NCI-H526 (cell line): ENCODE measurements at places on chromosomes 4 and X.

GRCh38 chrX:136767104-136767941 lies 13.4 kb downstream of the ARHGEF6 start:
- DNase-seq: peak; percentile 54

DNA sequence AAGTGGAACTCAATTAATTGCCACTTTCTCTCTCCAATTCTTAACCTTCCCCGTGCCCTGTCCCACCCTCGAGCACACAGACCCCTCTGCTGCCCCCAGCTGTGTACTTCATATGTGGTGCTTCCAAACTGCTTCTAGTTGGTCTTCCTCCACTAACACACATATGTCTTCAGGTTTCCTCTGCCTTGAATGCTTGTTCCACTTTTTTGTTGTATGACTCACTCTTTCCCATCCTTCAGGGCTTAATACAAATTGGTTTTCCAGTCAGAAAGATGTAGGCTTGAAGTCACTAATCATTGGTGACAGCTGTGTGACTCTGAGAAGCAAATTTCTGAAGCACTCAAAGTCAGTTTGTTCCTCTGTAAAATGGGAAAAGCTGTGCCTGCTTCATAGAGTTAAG lies 30.6 kb downstream of the TRIM2 start:
- DNase-seq: no peak

DNA sequence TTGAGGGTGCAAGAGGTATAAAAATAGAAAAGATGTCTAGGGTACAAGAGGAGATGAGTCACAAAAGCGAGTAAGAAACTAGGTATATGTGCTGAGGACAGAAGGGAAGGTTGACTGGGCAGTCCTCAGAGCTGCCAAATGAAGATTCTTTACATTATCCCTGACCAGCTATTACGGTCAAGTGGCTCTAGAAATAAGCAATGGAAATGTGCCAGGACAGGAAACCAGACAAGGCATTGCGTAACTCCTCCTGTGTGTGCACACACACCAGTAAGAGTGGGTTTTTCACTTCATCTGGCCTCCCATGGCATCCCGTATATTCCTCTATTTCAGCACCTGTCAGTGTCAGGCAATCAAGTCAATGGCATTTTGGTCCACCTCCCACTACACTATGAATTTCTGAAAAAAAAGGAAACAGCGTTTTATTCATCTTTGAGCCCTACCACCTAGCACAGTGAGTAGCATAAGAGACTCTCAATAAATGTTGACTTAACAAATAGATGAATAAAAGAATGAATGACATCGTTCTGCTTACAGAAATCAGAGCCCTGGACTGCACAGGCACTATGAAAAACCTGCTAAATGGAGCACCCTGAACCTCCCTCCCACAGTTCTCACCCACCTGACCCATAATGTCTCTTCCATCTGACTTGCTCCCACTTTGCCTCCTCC lies 62.6 kb upstream of the KLF3 start:
- no peak for DNase-seq

GRCh38 chr4:3676907-3677747 lies 89.1 kb upstream of the ADRA2C start:
- no peak for DNase-seq

- DNase-seq: no peak
Observed at GRCh38 chr4:82215039-82215438, 158.8 kb downstream of the HNRNPD start.

- peak; percentile 75 for DNase-seq
Observed at GRCh38 chr4:139666735-139667281, 1.2 kb downstream of the MGST2 start.

DNA sequence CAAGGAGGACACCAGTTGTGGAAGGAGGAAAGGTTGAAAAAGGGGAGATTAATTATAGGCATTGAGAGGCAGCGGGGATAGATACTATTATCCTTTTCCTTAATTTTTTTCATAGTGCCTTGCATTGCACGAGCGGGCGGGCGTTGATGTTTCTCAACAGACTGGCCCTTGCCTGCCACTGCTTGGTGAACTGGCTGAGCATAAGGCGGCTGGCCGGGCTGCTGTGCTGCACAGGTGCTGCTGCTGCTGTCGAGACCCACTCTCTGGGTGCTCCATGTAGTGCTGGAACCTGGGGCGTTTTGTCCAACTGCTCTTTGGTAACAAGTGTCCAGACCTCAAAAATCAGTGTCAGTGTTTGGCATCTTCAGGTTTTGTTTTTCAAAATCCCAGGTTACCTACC lies 83.3 kb upstream of the PAQR3 start:
- no peak for DNase-seq

DNA sequence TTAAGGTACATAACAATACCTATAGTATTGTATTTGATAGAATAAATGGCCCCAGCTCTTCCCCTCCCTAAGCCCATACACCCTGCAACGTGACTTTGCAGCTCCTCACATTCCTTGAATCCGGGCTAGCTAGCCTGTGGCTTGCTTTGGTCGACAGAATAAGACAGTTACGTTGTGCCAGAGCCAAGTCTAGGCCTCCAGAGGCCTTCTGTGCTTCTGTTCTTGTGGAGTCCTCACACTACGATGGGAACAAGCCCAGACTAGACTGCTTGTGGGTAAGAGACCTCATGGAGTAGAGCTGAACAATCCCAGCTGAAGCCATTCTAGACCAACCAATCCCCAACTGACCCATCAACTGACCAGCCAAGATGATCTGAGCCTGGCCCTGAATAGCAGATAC lies 102.4 kb upstream of the PLAC1 start:
- DNase-seq: no peak

- DNase-seq: no peak
Observed at GRCh38 chr4:181424362-181425016, 818.7 kb upstream of the TENM3 start.

DNA sequence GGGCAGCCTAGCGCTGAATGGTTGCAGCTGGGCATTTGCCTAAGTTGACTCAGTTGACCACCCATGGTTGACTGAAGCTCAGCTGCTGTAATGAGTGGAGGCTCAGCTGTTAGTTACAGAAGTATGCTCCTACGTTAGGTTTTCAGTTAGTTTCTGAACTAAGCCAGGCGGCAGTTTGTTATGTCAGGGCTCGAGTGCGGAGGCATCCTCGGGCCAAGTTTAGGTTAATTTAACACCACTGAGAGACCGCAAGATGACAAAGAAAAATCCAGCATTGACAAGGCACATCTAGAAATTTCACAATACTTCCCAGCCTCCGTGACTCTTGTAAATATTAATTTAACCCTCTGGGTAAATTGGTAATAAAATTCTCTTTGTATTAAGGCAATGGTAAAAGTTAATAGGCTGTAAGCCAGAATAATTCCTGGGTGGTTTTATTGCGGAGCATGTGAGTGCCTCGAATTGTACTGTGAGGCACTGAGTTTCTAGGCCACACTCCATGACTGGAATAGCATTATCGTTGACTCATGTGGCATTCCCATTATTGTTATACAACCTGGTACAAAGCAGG lies 33.1 kb upstream of the CDKN2AIP start:
- no peak for DNase-seq

GRCh38 chr4:123785538-123785937 lies 388.9 kb downstream of the SPRY1 start:
- DNase-seq: no peak

- DNase-seq: no peak
Observed at GRCh38 chrX:56505866-56506265, 57.6 kb upstream of the UBQLN2 start.

DNA sequence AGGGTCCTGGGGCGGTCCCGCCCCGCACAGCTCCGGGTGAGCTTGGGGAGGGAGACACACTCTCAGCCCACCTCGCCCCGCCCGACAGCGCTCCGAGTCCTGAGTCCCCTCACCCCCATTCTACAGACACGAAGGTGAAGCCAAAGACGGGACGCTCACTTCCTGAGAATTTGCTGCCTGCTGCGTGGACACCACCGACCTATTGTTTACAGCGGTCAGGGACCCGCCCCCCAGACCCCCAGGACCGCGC lies 796 bp upstream of the ZNF141 start:
- no peak for DNase-seq

DNA sequence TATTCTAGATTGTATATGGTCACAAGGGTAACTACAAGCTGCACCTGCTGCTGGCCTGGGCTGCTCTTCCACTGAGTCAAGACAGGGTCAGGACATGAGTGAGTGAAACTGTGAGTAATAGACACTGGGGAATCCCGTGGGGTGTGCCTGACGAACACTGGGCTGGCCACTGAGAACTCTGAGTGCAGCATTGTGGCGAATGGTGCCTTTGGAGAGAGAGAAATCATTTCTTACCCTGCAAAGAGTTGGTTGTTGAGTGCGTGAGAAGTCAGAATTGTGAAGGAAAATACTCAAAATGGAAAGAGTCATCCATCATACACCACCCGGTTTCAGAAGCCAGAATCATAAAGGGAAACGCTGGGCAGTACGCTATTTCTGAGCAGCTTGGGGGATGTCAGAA lies 43.1 kb upstream of the LSM6 start:
- DNase-seq: no peak

DNA sequence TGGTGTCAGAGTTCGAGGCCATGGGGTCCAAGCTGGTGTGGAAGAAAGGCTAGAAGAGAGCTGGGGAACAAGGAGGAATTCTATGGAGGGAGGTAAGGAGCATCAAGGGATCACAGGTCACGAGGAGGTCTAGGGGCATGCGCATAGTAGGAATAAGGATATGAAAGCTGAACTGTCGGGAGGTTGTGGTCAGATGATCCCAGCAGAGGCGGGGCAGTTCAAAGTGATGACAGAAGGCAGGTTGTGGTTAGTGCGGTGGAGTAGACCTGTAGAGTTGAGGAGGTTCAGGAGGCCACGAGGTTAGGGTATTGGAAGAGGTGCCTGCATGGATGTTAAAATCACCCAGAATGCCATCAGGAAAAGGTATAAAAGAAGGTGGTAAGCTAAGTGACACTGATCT lies 156.3 kb downstream of the TMEM164 start:
- no peak for DNase-seq

DNA sequence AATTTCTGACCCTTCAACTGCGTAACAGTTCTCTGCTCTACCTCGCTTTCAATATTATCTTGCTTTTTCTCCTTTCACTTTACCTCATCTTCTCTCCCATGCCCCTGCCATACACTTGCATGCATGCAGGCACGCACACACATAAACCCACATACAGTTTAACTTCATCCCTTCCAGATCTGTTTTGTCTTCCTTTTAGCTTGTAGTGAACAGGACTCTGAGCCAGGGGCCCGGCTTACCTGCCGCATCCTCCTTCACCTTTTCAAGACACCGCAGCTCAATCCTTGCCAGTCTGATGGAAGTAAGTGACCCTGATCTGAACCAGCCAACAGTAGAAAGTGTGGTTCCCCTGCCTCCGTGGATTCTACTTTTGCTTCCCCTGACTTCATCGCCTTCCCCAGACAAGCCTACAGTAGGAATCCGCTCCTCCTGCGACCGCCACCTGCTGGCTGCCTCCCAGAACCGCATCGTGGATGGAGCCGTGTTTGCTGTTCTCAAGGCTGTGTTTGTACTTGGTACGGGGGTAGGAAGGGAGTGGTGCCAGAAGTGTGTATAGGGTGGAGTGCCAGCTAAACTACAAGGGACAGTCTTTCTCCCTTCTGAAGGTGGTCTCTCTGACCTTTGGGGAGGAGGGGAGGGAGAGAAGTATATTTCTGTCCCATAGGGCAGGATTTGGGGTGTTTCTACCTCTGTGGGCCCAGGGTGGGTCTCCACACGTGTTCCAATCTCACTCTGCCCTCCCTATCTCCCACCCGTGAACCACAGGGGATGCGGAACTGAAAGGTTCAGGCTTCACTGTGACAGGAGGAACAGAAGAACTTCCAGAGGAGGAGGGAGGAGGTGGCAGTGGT lies 10.7 kb downstream of the MED12 start:
- peak; percentile 5 for DNase-seq

GRCh38 chr4:79325864-79326328 lies at the start of gene NAA11:
Gene NAA11 (minus strand): TSS chr4:79326061. CDS start chr4:79325877, 184 bp downstream.
- DNase-seq: no peak

- DNase-seq: no peak
Observed at GRCh38 chr4:140695483-140695882, 60.7 kb downstream of the TBC1D9 start.

GRCh38 chrX:14361435-14361834 lies 167.9 kb upstream of the GLRA2 start:
- DNase-seq: peak; percentile 21

- no peak for DNase-seq
Observed at GRCh38 chrX:20653070-20653469, 386.4 kb upstream of the RPS6KA3 start.

- no peak for DNase-seq
Observed at GRCh38 chr4:71732066-71732465, 51.8 kb downstream of the GC start.

GRCh38 chr4:174550541-174550940 lies 28.3 kb upstream of the HPGD start:
- peak; percentile 73 for DNase-seq

DNA sequence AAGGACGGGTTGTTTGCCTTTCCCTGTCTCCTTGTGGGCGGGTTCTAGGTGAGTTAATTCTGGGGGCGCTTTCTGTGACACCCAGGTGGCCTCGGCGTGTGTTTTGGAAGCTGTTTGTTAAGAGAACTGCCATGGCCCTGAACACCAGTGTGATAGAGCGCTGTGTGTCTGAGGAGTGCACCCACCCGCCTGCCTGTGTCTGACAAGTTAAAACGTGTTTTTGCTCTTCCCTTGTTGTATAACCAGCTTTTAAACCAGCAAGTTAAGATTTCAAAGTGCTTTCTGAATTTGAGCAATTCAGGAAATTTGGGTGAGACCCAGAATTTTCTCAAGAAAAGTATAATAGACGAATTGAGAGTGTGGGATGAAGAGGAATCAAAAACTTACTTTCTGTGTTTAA lies 55.2 kb upstream of the HGFAC start:
- no peak for DNase-seq

DNA sequence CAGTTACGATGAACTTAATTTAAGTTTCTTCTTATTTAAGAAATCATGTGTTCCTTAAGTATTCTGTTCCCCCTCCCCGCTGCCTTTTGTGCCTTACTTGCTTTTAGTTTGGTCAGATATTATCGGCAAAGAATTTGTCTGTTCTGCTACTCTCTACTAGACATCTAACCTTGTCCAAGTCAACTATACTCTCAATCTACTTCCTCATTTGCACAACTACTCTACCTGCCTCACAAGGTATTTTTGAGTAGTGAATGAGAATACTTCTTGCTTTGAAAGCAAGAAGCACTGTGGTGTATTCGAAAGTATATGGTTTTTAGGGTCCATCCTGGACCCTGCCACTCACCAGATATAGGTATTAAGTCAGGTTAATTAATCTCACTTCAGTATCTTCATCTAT lies 8.0 kb upstream of the KLHL5 start:
- DNase-seq: no peak

- no peak for DNase-seq
Observed at GRCh38 chrX:34132028-34132427, at the start of gene FAM47A. Gene FAM47A (minus strand): TSS chrX:34132314. CDS start chrX:34132278, 36 bp downstream.

DNA sequence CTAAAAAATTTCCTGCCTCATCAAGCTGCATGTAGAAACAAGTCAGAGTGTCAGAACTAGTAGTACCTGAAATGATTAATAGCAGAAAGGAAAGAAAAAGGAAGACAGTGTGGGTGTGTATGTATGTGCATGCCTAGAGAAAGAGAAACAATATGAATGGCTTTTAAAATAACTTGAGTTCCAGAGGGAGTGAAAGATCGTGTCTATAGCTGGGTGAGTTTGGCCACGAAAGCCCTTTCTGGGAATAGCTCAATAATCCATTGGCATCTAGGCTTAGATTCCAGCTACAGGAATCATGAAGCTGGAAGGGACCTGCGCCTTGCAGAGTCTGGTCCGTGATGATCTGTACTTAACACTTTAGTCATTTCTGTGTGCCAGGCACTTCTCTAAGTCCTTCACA lies 195.6 kb downstream of the RAPGEF2 start:
- no peak for DNase-seq
